Vagina (tissue), 2 donors: ENCODE measurements at places on chromosomes 4 and X.

DNA sequence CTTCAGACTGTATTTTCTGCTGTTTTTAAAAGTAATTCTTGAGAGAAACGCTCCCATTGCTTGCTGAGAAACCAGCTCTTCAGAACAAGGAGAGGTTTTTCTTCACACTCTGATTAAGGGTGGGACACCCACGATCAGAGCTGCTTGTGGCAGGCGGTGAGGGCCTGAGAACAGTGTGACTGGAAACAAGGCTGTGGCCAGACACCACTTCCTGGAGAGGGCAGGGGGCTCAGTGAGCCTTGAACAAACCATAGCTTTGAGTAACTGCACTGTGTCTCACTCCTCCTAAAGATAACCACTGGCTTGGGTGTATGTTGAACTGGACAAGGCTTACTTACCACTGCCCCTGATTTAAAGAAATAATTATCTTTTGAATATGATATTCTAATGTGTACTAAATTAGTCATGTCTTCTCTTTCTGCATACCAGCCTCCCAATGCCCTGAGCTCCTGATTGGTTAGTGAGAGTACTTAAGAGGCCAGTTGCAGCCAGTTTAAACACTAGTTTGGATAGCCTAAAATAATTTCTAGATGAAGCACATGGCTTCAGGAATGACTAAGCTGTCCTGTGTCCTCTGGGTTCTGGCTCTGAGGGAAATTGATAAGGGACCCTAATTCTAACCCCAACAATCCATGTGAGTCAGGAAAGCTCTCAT lies 3.7 kb upstream of the GPR82 start:
- H3K4me1 ChIP-seq = no peaks in the 10 kb centered on the region
- no peak for DNase-seq
- H3K4me3 ChIP-seq = no peak overlapping the region
- H3K27me3 ChIP-seq = no peaks in the 10 kb centered on the region
- no peaks in the 10 kb centered on the region for H3K36me3 ChIP-seq

DNA sequence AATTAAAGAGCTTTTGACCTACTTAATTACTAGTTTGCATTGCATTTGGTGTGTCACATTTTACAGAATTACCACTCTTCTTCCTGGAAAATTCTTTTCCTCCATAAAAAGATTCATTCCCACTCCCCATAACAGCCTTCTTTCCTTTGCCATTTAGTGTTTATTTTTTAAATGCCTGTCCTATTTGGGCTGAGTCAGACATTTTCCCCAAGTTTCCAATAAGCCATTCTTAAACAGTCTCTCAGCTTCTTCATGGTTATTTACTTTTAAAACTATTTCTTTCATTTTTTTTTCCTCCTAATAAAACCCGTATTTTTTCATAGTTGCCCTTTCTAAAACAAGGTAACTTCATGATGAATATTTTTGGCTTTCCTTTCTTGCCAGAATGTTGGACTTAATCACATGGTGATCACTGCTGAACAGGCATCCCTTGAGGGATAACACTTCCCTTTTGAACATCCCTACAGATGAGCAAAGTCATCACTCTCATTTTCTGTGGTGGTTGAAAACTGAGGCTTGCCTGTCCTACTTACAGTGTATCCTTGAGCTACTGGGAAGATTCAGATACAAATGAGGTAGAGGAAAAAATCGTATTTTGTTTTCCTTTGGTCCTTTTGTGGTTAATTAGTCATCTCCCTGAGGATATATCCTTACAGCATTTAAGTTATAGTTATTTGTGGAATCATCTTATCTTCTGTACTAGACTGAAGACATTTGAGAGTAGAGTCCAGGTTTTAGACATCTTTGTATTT lies 520.5 kb upstream of the NR3C2 start:
- H3K4me3 ChIP-seq = no peak overlapping the region
- DNase-seq = no peak
- H3K36me3 ChIP-seq = no peaks in the 10 kb centered on the region

DNA sequence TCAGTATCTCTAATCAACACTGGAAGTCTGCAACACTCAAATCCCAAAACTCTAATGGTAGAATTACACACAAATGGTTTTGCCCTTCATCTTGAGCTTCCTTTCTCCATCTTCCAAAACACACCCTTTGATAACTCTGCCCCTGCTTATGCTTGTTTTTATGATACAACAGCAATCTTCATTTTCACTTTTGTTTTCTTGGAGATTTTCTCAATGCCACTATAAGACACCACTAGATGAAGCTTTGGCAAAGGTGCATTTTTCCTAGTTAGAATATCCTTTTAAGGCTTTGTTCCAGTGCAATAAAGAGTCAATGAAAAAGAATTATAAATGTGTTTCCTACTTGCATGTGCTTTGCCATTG lies 472.4 kb upstream of the NWD2 start:
- H3K4me3 ChIP-seq = no peak overlapping the region
- DNase-seq = no peak
- no peak overlapping the region for H3K27ac ChIP-seq
- no peaks in the 10 kb centered on the region for H3K36me3 ChIP-seq
- H3K27me3 ChIP-seq = no peaks in the 10 kb centered on the region
- no peaks in the 10 kb centered on the region for H3K4me1 ChIP-seq

- no peaks in the 10 kb centered on the region for H3K27me3 ChIP-seq
- no peaks in the 10 kb centered on the region for H3K4me1 ChIP-seq
- no peaks in the 10 kb centered on the region for H3K36me3 ChIP-seq
- DNase-seq = no peak
- H3K27ac ChIP-seq = no peak overlapping the region
Observed at GRCh38 chr4:34323549-34324320, 1920.6 kb downstream of the ARAP2 start.

DNA sequence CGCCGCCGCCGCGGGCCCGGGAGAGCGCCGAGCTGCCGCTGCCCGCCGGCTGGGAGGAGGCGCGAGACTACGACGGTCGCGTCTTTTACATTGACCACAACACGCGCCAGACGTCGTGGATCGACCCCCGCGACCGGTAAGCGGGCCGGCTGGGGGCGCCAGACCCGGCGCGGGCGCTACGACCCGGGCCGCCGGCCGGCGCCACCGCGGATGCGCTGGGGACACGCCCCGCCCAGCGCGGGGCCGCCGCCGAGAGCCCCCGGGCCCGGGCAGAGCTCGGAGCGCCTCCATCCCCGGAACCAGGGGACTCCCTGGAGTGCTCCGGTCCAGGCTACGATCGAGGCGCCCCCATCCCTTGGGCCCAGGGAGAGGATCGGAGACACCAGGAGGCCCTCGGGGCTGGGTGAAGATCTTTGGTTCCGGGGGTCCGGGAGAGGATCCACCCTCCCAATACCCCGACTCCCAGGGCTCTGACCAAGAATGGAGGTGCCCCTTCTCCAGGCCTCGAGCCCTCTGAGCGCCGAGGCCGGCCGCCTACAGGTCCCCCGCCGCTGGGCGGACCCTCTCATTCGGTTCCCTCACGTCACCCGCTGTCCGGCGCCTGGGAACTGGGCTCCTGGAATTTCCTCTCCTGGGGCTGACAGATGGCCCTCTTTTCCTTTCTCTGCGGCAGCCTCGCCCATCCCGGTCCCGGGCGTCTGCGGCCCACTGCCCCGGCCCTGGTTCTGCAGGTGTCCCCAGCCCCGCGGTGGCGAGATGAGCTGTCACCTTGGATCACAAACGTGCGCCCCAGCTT lies 48.8 kb downstream of the CLDN34 start:
- H3K4me3 ChIP-seq = peak overlapping the region; percentile 57
- peak overlapping the region; percentile 83 for H3K27ac ChIP-seq
- no peaks in the 10 kb centered on the region for H3K27me3 ChIP-seq
- H3K4me1 ChIP-seq = peaks cover 22% of the 10 kb centered on the region

DNA sequence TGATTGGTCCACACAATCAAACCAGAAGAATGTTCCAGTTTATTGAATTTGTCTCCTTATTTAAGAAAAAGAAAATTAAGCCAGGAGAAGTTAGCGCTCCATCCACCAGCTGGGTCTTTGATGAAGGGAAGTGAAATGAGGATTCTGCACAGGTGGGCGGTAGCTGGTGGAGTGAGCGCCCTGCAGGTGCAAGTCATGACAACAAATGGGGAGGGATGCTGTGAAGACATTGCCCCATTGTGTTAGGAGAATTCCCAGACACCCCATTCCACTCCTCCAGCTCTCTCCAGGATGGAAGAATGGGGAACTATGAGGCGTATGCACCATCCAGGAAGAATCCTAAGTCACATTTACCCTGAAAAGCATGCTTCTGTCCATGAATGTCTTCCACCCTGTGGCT lies 22.9 kb downstream of the PLRG1 start:
- no peaks in the 10 kb centered on the region for H3K27me3 ChIP-seq
- no peak overlapping the region for H3K27ac ChIP-seq
- H3K36me3 ChIP-seq = no peaks in the 10 kb centered on the region
- DNase-seq = no peak
- H3K4me1 ChIP-seq = no peaks in the 10 kb centered on the region

DNA sequence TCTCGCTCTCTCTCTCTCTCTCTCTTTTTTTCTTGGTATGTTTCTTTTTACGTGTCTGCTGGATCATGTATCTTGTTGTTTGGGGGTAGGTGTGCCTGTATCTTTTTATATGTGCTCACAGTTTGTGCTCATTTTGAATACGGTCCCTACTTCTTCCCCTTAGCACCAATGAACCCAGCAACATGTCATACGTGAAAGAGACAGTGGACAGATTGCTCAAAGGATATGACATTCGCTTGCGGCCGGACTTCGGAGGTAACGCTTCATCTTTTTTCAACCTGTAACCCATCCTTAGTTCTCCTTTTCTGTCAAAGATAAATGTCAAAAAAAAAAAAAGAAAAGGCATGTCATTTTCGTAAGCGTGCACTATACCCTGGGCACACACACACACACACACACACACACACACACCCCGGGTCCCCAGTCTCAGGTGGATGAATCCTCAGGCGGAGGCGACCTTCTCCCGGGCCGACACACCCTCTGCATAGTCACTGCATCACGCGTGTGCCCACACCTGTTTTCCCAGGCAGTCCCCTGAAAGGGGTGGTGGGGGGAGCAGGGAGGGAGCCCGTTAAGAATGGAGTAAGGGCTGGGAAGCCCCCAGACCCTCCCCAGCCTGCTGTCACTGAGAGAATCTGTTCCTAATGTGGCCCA lies 511 bp downstream of the GABRB1 start:
- no peaks in the 10 kb centered on the region for H3K27me3 ChIP-seq
- peaks cover 8% of the 10 kb centered on the region for H3K4me1 ChIP-seq
- H3K4me3 ChIP-seq = peak overlapping the region; percentile 35
- H3K27ac ChIP-seq = no peak overlapping the region

GRCh38 chr4:118280501-118281218 lies 72.1 kb downstream of the PRSS12 start:
- peak overlapping the region; percentile 95 for H3K27ac ChIP-seq
- no peaks in the 10 kb centered on the region for H3K27me3 ChIP-seq
- H3K4me3 ChIP-seq = no peak overlapping the region
- H3K4me1 ChIP-seq = peaks cover 27% of the 10 kb centered on the region
- H3K36me3 ChIP-seq = no peaks in the 10 kb centered on the region
- DNase-seq = no peak

- DNase-seq = no peak
- no peaks in the 10 kb centered on the region for H3K4me1 ChIP-seq
- no peaks in the 10 kb centered on the region for H3K36me3 ChIP-seq
- no peak overlapping the region for H3K4me3 ChIP-seq
- H3K27me3 ChIP-seq = no peaks in the 10 kb centered on the region
Observed at GRCh38 chr4:54487491-54487890, 170.3 kb upstream of the KIT start.

- H3K27me3 ChIP-seq = no peaks in the 10 kb centered on the region
- peaks cover 28% of the 10 kb centered on the region for H3K4me1 ChIP-seq
- H3K4me3 ChIP-seq = peak within 1 kb of the TSS; percentile 46
- H3K36me3 ChIP-seq = no peaks in the 10 kb centered on the region
- H3K27ac ChIP-seq = no peak within 1 kb of the TSS
- DNase-seq = no peak
Observed at GRCh38 chr4:154491341-154492271, at the start of gene DCHS2. Gene DCHS2 (minus strand): TSS chr4:154491799. CDS start chr4:154491355, 444 bp downstream.

DNA sequence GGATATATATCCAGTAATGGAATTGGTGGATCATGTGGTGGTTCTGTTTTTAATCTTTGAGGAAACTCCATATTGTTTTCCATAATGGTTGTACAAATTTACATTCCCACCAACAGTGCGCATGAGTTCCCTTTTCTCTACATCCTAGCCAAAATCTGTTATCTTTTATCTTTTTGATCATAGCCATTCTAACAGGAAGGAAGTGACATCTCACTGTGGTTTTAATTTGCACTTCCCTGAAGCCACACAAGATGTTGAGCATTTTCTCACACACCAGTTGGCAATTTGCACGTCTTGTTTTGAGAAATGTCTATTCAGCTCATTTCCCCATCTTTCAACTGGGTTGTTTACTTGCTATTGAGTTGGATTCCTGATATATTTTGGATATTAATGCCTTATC lies 194.9 kb downstream of the CBLL2 start:
- H3K27me3 ChIP-seq = no peaks in the 10 kb centered on the region
- DNase-seq = no peak
- no peak overlapping the region for H3K4me3 ChIP-seq
- no peaks in the 10 kb centered on the region for H3K36me3 ChIP-seq

DNA sequence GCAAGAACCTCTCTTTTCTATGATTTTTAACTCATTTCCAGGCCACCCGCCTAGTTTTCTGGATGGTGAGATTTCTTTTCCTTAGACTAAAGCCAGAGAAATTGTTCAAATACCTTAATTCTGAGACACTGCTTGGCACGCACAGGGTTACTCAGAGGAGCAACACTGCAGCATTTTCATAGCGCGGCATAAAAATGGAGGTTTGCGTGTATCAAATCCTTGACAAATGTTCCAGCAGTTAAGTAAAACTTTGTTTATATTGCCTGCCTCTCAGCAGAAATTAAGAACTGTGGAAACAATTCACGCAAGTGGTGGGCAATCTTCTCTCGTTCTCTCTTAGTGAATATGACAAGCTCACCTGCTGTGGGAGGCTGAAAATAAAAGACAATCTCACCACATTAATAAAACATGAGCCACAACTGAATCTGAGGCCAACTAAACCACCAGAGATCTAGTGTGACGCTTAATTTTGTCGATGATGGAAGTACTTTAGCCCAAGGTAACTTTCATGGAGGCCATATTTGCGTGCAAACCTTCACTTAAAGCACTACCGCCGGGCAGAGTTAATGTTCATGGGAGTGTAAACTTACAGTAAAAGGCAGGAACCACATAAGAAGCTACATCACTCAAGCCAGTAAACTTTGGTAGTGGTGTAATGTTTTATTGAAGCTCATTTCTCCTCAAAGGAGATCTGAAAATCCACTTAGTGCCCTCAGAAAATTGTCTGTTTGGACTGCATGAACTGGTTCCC lies 894.8 kb upstream of the EPHA5 start:
- H3K36me3 ChIP-seq = no peaks in the 10 kb centered on the region
- H3K4me1 ChIP-seq = peaks cover 10% of the 10 kb centered on the region
- no peak overlapping the region for H3K4me3 ChIP-seq
- no peak for DNase-seq
- no peak overlapping the region for H3K27ac ChIP-seq
- no peaks in the 10 kb centered on the region for H3K27me3 ChIP-seq

- H3K4me3 ChIP-seq = no peak overlapping the region
- H3K36me3 ChIP-seq = no peaks in the 10 kb centered on the region
- H3K27ac ChIP-seq = no peak overlapping the region
- H3K27me3 ChIP-seq = no peaks in the 10 kb centered on the region
- no peaks in the 10 kb centered on the region for H3K4me1 ChIP-seq
Observed at GRCh38 chrX:149799095-149799714, 17.5 kb downstream of the MAGEA9 start.
